ENCODE measurements at places on chromosomes 2 and 18.

DNA sequence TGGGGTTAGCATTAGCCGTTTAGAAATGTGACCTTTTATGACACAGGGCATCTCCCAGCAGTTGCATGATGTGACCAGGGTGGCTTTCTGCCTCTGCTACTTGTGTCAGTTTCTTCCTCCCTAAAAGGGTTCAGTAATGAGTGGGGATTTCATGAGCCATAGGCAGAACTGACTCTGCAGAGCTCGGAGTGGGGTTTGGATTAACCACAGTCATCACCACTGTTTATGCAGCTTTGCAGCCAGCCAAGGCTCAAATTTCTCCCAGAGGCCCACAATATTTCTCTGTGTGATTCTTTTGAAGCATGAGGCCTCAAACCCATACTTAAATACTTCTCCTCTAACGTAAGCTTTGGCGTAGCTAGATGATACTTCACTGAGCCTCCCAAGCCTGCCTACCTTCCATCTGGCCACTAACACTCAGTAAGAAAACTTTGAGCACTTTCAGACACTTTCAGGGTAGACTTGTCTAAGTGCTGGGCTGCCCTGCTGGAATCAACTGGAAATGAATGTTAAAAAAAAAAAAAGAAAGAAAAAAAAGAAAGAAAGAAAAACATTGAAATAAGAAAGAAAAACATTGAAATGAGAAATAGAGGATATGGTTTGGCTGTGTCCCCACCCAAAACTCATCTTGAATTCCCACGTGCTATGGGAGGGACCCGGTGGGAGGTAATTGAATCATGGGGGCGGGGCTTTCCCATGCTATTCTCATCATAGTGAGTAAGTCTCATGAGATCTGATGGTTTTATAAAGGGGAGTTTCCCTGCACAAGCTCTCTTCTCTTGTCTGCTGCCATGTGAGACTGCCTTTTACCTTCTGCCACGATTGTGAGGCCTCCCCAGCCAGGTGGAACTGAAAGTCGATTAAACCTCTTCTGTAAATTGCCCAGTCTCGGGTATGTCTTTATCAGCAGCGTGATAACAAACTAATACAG, 11.5 kb upstream of the LAPTM4A start:
- DNase-seq = no peak

GRCh38 chr2:67579216-67579615, 182.1 kb downstream of the ETAA1 start:
- peak; percentile 51 for DNase-seq

- DNase-seq = no peak
Observed at GRCh38 chr2:206565666-206566065, 76.6 kb upstream of the FAM237A start.

- peak; percentile 40 for DNase-seq
Observed at GRCh38 chr2:128315829-128316776, 2.6 kb downstream of the HS6ST1 start.

DNA sequence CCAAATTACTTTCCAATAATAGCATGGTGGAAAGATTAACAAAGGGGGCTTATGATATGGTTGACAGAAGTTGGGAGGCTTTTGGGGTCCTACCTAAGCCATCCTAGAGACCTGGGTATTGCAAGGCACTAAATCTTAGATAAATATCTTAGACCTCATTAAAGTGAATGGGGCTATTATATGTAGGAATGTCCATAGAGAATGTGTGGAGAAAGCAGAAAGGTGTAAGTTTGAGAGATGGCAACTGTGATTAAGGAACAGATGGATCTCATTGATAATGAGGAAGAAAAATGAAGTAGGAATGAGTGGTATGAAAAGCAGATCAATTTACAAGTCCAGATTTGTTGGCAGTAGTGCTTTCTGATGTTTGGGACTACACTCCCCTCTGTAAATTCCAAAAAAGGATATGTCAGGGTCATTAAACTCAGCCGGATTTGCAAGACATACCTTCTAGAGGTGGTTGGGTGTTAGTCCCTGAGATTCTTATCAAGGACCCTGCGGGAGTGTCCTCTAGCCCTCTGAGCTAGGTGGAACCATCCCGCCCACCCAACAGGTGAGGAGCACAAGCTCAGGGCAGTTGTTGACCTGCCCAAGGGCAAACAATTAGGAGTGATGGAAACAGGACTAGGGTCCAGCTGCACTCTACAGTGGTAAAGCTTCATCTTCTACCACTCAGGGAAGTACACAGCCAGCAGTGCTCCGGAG, 12.1 kb downstream of the TCF7L1 start:
- no peak for DNase-seq
